ENCODE measurements at places on chromosomes 6 and 20.

DNA sequence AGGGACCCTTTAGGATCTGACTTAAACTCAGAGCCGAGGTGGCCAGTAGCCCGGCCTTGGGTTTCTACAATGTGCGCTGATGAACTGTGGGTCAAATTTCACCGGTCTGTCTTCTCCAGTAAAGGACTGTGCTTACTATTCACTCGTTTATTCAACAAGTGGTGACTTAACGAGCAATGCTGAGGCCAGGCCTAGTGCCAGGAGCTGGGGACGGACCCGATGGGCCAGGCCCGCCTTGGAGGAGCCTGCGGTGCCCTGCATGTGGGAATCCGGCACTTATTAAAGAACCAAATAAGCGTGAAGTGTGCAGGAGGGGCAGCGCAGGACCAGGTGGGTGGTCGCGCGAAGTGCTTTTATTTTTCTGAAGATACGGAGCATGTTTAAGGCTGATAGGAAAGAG lies 24.0 kb downstream of the CTCFL start:
- DNase-seq = no peak

- no peak for DNase-seq
Observed at GRCh38 chr20:1477896-1478490, 11.3 kb upstream of the NSFL1C start.

DNA sequence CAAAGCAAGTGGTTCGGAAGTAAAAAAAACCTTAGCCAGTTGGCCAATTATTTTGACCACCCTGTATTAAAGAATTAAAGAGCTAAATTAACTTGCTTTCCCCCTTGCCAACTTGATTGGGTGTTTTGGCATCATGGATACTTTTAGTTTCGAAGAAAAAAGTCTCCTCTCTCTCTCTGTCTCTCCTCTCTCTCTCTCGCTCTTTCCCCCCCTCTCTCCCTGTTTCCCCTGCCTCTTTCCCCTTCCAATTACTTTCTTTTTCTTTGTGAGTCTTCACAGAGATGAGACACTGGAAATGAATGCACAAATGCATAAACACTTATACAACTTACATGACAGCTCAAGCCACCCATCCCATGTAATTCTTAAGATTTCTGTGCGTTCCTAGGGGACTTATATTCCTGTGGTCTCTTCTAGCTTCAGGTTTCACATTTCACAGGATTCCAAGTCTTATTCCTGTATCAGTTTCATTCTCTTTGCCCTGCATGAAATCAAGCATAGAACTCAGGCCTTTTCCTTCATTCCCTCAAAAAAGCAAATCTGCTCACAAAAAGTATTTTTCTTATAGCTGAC lies 32.9 kb upstream of the EYA4 start:
- DNase-seq = no peak

DNA sequence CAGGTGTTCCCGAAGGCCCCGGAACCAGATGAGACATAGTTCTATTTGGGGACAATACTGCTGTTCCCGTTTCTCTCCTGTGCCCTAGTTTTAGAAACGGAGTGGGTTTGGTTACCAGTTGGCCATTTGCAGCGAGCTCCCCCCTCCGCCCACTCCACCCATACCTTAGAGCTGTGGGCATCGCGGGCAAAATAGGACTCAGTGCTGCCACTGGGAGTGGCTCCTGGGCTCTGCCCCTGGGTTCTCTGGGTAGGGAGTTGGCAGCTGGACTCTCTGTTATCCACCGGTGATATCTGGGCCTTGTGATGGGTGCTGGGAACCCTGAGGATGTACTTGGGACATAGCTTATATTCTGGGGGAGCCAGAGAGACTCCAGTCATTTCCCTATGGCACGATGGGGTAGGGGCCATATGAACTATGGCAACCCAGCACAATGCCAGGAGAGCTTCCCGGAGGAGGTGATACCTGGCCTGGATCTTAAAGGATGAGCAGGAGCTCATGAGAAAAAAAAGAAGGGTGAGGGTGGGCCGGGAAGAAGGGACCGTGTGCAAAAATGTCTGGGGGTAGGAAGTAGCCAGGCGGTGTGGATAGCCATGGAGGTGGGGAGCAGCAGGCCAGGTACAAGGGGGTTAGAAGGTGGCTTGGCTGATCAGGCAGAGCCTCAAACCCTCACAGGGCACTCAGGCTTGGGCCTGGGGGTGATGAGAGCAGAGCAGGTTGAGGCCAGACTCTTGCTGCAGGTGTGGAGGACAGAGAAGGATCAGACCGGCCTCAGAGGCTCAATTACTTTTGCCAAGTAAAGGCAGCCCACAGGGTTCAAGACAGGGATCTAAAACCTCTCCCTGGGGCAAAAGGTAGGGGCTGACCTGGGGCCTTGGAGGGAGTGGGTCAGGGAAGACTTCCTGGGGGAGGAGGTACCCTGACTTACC lies 9.6 kb downstream of the SRC start:
- DNase-seq = no peak

DNA sequence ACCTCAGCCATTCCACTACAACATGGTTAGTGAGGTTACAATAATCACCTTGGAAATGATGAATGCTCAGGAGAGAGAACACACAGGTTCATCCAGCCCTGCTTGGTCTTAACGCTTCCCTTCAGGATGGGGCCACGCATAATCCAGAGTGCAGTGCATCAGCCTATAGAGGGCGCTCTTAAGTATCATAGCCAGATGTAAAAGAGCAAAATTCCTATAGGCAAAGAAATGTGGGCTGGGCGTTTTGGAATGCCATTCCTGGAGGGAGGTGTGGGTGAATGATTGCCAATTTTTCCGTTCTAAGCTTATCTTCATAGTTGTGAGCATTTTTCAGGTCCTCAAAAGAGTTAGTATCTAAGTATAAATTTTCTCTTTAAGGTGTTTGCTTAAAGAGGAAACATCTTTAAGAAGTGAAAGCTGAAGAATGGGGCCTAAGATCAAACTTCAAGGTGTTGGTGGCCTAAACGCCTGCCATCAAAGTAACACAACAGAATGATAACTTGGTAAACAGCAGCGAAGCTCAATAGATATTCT lies 1.8 kb downstream of the RIPOR2 start:
- DNase-seq = no peak

GRCh38 chr6:26520237-26520849 lies 17.8 kb upstream of the HMGN4 start:
- no peak for DNase-seq

GRCh38 chr6:161268531-161269210 lies 5.2 kb downstream of the AGPAT4 start:
- DNase-seq = no peak

DNA sequence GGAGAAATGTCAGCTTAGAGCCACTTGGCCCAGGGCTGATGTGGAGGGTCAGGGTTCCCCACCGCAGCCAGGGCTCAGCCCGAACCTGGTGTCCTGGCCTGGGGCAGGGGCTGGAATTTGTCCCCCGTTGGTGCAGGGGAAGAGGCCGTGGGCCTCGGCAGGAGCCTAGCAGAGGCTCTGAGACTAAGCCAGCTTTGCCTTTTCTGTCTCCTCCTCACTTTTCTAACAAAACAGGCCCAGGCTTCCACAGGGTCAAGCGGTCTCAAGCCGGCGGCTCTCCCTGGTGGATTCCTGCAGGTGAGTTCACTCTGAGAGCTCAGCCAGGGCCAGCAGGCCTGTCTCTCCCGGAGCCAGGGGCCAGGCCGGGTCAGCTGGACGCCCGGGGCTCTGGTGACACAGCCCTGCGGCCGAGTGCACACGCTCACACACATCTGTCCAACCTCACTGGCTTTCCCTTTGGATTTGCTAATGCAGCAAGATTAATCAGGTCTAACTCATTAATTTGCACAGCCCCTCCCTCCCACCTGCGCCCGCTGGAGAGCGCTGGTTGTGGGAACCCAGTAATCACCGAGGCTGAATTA lies 2.9 kb upstream of the CHRNA4 start:
- no peak for DNase-seq

DNA sequence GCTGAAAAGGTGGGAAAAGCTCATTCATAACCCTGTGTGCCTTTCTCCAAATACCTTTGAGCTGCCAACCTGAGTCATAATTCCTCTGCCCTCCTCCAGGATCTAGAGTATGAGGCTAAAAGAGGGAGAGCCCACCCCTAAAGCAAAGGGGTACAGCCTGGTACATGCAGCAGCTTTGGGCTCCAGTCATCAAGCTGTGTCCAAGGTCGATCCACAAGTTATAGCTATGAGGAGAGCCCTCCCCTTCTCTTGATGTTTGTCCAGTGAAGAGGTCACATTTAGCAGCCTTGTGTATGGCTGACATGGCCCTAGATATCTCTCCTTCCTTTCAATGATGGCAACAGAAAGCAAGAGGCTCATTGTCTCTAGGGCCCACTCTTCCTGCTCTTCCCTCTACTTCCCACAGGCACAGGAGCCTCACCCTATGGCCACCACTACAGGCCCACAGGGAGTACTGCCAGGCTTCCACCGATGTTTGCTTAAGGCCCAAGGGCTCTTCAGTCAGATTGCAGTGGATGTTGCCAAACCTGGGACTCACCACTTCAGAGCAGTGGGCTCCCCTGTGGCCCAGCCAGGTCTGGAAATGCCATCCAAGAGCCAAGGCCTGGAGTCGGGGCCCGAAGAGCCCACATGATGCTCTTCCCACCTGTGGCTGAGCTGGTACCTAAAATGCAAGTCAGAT lies 176.8 kb downstream of the CD83 start:
- no peak for DNase-seq

DNA sequence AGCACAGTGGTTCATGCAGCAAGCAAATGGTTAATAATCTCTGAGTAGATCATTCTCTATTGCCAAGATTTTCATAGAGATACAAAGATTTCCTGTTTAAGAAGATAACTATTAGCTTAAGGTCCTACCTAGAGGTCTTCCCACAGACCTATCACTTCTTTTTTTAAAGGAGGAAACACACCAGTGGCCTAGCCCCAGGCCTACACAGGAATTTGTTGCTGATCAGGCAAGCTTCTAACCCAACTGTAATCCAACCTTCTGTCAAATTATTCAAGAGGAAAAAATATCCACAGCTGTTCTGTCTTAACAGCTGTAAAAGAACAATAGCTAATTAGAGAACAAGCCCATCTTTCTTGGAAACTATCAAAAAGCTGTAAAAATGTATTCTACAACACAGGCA lies 332.8 kb downstream of the BTBD9 start:
- DNase-seq = no peak

- DNase-seq = no peak
Observed at GRCh38 chr6:6331946-6332601, 11.6 kb upstream of the F13A1 start.

DNA sequence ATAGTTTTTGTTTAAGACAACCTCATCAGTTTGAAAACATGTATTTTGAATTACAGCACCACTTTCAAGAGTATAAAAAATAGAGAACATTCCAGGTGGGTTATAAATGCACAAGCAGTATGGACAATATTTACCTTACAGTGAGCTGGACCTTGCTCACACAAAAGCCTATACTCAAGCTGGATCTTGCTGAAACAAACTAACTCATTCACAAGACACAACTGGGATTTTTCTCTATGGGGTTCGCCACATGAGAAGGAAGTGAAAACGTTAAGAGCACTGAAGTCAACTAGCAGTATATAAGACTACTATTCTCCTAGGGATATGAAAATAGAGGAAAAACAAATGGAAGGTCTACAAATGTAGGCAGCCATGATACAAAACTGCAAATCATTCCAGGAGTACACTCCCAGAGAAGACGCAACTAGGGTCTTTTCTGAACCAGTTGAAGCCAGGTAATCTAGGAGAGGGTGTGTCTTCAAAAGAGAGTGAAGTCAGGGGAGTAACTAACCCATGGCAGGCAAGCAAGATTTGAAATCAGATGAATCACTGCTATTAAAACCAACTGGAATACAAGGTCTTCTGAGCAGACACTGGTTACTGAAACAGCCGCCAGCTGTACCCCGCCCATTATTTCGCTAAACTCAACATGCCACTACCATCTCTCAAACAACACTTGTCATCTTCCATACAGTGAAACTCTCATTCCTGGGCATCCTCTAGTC lies 26.5 kb downstream of the STAU1 start:
- DNase-seq = no peak

DNA sequence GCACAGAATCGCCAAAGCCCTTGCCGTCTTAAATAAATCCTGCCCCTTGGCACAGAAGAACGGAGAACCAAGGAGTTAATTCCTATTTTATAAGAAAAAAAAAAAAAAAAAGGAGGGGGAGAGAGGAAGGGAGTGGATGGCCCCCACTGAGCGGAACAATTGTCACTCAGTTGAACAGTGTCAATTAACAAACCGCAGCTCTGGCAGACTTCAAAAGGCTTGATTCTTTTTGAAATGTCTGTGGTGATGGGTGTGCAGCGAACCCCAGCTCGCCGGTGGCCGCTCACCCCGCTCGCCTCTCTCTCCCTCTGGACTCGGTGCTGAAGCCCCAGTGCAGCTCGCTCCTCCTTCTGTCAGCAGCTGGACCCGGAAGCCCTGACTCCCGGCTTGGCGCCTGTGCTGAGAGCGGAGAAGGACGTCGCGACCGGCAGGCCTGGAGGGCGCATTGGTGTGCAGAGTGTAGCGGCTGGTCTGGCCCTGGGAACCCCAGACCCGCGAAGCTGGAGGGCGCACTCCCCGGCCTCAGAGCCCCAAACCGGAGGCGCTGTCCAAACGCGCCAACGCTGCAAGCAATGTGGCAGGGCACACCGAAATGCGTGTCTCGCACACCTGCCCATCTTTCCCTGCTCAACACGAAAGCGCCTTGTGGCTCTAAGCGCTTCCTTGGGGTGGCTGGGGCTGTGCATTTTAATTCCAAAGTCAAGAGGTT lies 3.4 kb downstream of the LINC00237 start:
- no peak for DNase-seq

DNA sequence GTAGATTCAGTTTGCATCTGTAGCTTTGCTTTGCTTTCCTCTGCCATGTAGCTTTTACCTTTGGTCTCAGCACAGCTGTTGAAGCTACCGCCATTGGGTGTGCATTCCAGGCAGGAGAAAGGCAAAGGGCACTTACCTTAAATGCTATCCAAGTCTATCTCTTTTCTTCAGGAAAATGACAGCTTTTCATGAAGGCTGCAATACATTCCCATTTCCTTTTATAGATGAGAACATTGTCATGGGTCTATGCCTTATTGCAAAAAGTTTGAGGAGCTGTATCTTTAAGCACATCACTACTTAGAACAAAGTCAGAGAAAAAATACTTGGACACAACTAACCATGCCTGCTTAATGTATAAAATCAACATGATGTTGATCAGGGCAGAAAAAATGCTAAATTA lies 266.8 kb downstream of the DOK5 start:
- no peak for DNase-seq

DNA sequence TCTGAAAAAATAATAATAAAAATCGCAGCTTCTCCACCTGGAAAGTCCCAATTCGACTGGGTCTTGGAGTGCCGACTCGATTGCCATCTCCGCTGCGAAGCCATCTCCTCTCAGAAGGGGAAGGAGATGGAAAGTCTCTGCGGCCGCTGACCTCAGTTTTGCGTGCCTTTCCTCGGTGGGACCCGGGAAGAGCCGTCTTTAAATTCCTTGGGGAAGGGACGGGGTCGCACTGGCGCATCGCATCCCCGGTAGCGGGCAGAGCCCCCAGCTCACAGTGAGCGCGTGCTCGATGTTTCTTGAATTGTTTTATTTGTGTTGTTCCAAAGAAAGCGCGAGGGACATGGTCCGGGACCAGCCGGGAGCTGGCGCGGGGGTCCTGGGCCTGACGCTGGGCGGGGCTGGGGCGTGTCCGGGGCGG lies 270 bp upstream of the TIAM2 start:
- DNase-seq = no peak

All from stimulated activated CD4-positive, alpha-beta T cell treated with anti-CD3 and anti-CD28 coated beads, Interleukin-12 subunit alpha, Interleukin-12 subunit beta, amount 100 ng/mL, for 4 hours (primary cell).